Activated CD8-positive, alpha-beta memory T cell treated with anti-CD3 and anti-CD28 coated beads for 1 hour (primary cell): ENCODE measurements at places on chromosomes 16 and 17.

DNA sequence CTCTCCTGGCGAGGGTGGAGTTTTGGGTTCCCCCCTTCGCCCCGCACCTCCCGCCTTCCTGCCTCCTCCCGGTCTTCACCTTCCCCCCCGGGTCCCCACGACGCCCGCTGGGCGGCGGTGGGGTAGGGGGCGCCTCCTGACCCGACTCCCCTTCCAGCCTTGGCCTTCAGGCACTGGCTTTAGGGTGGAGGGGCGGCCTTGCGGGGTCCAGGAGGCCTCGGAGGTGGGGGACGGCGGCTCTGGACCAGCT is 2.4 kb downstream of the SLC16A3 start:
- no peak for DNase-seq

GRCh38 chr17:27153005-27153404 is 140.9 kb upstream of the WSB1 start:
- DNase-seq: no peak

DNA sequence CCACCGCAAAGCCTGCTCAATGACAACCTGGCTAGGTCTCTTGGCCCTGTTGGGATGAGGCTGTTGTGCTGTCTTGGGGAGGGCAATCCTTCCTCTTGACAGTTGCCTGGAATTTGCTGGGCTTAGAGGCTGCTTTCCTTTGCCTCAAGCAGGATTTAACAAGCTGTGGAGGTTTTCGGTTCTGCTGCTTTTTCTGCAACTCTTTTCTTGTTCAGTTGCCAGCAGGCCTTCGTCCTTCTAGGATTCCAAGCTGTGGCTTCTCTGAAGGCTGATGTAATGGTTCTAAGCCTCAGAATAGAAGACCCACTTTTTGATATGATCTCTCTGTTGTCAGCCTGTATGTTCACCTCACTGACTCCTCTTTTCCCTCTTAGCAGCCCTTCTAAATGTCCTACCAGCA is 149.5 kb upstream of the HS3ST4 start:
- DNase-seq: no peak

DNA sequence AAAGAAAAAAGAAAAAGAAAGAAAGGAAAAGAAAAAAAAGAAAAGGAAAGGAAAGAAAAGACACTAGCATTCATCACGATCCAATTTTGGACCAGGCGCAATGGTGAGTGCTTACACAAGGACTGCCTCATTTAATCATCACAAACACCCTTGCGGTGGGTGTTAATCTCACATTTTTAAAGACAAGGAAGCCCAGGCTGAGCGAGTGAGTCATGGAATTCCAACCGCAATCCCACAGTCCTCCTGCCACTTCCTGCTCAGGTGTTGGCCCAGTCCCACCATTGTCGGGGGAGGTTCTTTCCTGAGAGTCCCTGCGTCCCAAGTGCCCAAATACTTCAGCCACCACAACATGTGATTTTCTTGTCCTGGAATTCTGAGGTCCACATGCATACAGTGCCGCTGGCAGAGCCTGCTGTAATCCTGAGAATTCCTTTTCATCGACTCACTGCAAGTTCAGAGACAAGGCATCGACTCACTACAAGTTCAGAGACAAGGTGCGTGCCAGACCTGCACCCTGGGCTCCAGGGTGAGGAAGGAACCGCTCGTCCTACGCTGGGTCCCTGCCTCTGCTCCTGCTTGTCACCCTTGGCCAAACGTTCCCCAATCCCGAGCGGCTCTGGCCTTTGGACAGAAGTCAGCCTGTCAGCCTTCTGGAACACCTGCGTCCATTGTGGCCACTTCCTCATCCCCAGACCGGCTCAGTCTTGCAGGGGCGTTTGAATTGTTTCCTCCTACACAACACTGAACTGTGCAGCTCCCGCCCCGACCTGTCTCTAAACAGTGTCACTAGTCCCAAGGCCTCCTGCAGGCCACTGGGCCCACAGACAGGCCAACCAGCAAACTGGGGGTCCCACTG is 5.8 kb downstream of the ZG16B start:
- DNase-seq: no peak

DNA sequence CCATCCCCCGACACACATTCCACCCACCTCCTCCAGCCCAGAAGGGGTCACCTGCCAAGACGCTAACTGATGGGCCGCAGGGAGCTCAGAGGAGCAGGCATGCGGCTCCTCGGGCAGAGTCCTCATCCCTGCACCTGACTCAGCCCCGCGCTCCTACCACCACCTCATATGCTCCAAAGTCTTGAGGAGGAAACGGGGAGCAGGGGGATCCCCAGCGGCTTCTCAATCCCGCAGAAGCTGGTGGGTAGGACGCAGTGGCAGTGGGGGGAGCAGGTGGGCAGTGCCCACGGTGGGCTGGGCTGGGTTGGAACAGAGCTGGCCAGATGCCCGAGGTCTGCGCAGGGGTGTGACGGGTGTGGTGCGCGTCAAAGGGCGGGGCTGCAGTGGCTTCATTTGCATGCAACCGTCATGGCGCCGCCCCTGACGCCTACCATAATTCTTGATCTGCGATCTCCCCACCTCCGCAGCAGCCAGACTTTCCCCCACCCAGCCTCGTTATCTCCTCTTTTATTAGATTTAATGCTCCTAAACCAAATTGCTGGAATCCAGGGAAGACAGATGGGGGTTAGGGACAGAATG is 39.0 kb upstream of the EMP2 start:
- no peak for DNase-seq

GRCh38 chr17:32928586-32929535 is 908 bp downstream of the TMEM98 start:
- DNase-seq: no peak

DNA sequence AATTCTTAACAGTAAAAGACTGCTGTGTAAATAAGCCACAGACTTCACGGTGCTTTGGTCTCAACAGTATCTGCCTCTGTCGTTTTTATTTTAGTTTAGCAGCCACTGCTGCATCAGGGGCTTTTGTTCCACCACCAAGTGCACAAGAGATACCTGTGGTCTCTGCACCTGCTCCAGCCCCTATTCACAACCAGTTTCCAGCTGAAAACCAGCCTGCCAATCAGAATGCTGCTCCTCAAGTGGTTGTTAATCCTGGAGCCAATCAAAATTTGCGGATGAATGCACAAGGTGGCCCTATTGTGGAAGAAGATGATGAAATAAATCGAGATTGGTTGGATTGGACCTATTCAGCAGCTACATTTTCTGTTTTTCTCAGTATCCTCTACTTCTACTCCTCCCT is 7.9 kb downstream of the HERPUD1 start:
- DNase-seq: no peak

GRCh38 chr17:21140911-21141310 is 14.1 kb downstream of the DHRS7B start:
- no peak for DNase-seq

DNA sequence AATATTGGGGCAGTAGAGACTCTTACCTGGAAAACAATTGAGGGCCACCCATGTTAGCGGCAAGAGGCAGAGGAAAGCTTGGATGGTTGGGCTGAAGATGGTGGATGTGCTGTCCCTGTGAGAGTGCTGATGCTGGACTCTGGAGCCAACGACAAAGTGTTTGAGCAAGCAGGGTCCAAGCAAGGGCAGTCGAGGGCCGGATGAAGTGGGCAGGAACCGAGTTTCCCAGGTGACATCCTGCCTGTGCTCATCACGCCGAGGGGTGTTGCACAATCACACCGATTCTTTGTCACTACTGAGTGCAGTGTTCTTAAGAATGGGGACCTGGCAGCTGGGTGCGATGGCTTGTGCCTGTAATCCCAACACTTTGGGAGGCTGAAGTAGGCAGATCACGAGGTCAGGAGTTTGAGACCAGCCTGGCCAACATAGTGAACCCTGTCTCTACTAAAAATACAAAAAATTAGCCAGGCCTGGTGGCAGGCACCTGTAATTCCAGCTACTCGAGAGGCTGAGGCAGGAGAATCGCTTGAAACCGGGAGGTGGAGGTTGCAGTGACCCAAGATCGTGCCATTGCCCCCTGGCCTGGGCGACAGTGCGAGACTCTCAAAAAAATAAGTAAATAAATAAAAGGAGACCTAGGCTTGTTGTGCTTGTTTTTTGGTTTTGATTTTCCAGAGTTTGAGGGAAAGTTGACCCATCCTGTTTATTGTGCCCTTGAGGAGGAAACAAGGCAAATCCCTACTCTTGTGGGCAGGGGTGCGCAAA is 6.1 kb downstream of the PYCARD start:
- no peak for DNase-seq

- no peak for DNase-seq
Measured at GRCh38 chr16:47144559-47144877, 773 bp upstream of the NETO2 start.

- no peak for DNase-seq
Measured at GRCh38 chr16:10879681-10880589, 2.9 kb downstream of the CIITA start.

DNA sequence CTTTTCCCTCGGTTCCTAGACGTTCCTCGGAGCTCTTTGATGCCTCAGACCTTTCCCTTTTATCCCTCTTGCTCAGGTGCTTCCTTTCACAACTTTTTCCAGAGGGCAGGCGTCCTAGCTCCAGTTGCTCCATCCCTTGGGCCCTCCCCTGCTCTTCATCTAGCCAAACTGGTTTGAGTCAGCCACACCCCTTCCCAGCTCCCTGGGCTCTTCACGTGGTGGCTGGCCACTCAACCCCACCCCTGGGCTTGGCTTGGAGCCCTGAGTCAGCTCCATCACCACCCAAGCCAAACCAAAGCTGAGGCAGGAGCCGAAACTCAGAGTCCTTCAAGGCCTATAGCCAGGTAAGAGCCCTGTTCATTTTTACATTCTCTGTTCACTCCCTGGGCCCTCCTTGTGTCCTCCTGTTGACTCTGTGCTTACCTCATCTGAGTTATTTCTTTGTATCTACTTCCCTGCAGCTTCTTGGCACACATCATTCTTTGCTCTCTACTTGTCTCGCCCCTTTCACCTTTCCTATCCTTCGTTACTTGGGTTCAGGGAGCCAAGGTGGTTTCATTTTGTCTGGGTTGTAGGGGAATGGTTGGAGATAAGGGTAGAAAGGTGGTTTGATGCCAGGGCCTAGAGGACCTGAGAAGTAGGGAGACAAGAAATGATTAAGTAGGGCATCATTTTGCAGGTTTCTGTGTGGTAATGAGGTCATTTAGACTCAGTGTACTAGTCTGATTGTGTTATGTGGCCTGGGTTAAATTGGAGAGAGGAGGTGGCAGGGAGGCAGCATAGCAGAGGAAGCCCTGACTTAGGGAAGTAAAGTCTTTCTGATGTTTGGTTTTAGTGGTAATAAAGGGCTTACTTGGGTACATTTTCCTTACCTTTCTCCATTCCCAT is 7.6 kb upstream of the PHKG2 start:
- no peak for DNase-seq

DNA sequence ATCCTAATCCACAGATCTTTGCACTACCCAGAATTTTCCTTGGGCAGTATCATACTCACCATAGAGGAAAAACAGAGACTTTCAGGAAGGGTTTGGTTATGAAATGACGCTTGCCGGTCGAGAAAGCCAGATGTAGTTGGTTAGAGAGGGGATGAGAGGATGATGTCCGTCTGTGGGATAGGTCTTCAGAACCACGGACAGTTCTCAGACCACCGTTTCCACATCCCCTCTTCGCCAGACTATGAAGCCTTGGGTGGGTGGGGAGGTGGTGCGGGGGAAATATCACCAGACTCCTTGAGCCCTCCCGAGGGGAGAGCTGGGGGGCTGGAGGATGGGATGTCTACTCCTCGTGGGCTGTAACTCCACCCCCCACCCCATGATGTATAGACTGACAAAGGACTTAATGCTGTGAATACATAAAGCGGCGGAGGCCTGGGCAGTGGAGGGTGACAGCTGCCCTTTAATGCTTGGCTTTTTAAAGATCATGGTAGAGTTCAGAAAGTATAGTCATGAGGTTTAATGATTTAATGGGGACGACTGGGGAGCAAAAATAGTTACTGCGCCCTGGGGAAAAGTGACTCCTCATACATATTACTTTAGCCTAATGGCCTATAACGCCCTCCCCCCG is 96.6 kb downstream of the MRM1 start:
- no peak for DNase-seq

GRCh38 chr16:66774981-66775380 is 23.6 kb upstream of the DYNC1LI2 start:
- no peak for DNase-seq

DNA sequence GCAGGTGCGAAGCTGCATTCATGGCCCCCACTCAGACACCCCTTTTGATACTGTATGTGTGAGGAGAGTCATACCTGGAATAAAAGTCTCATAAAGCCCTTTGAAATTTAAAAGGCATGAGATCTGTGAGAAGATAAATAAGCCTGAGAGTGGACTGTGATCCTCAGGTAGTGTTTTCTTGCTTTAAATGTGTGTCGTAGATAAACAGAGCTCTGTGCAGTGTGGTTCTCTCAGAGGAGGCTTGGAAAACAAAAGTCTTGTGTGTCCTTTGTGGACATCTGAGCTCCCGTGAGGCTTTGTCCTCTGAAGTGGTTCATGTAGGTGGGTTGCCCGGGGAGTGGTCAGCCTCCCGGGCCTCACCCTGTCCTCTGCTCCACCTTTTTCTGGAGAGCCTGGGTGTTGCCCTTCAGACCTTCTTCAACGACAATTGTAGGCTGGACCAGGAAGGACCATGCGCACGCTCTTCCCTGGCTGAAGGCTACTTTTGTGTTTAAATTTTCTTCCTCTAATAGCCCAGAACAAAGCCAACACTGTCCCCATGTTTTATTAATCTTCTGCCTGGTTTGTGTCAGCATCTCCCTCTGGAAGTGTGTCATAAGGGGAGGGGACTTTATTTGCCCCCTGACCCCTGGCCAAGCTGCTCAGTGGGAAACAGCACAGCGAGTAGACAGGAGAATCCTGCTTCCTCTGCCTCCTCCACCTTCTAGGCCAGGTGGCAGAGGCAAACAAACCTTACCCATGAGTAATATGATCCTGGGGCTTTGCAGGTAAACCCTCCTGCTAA is 151.2 kb downstream of the MSI2 start:
- no peak for DNase-seq

DNA sequence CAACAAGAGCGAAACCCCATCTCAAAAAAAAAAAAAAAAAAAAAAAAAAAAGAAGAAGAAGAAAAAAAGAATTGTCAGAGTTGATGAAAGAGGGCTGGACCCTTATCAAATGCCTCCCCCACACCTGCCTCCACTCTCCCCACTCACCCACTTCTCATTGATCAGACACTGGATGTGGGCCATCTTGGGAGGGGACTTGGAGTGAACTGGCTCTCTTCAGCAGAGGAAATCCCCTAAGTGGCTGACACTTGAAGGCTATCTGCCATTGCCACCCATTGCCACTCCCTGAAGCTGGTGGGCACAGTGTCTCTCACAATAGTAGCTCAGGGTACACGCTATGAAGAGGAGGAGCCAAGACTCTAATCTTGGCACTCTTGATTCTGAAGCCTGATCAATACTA is 1.6 kb downstream of the ITGA2B start:
- DNase-seq: no peak

- DNase-seq: no peak
Measured at GRCh38 chr17:76899414-76899813, 31.2 kb downstream of the MGAT5B start.

- DNase-seq: no peak
Measured at GRCh38 chr16:9763505-9763904, 418.7 kb downstream of the GRIN2A start.

DNA sequence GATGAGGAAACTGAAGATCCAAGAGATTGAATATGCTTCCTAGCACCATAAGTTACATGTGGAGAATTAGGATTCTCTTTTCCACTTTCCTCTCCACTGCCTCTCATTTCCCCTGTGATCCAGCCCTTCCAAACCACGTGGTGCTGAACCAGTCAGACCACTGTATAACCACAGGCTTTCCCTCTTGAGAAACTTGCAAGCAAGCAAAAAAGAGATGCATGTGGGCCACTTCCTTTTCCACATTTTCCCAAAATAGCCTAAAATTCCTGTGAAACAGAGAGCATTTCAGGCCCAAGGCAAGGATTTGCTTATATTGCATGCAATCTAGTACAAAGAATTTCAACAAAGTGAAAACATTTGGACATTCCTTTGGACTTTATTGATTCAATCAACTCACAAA is 59.3 kb upstream of the KSR1 start:
- DNase-seq: no peak
